Dermis microvascular lymphatic vessel endothelial cell (primary cell): ENCODE measurements at places on chromosomes 2 and 18. TPM values are rescaled to one million over a fixed set of nuclear protein-coding genes. Genes with fewer than 3 reads are reported as not detected.
A peak's percentile ranks its signal among the peaks of the same experiment; 100 is the strongest.

EHD3 gene
- 4.0 and 14.5 TPM in 2 replicates for total RNA-seq

HOXD4 gene
- total RNA-seq: 2.3 and 2.5 TPM in 2 replicates

GPR45 gene
- total RNA-seq: not detected in 2 replicates

MYOM1 gene
- total RNA-seq: 0.26 and 1.9 TPM in 2 replicates

DNA sequence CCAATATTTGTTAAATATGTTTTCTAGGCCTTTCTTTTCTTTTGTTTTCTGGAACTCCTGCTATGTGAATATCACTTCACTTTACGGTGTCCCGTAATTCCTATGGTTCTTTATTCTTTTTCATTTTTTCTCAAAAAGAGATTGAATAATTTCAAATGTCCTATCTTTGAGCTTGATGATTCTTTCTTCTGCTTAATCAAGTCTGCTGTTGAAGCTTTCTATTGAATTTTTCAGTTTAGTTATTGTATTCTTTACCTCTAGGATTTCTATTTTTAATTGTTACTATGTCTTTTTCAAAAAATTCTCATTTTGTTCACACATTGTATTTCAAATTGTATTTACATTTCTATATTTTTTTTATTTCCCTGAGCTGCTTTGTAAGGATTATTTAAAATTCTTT lies 45.5 kb upstream of the COL3A1 start:
- no peak for DNase-seq

- DNase-seq: peak; percentile 26
Measured at GRCh38 chr2:210663631-210664089, 107.3 kb downstream of the CPS1 start.

GRCh38 chr18:79197531-79197930 lies 128.3 kb downstream of the ATP9B start:
- no peak for DNase-seq

GRCh38 chr2:128326346-128326745 lies 7.7 kb upstream of the HS6ST1 start:
- no peak for DNase-seq

DNA sequence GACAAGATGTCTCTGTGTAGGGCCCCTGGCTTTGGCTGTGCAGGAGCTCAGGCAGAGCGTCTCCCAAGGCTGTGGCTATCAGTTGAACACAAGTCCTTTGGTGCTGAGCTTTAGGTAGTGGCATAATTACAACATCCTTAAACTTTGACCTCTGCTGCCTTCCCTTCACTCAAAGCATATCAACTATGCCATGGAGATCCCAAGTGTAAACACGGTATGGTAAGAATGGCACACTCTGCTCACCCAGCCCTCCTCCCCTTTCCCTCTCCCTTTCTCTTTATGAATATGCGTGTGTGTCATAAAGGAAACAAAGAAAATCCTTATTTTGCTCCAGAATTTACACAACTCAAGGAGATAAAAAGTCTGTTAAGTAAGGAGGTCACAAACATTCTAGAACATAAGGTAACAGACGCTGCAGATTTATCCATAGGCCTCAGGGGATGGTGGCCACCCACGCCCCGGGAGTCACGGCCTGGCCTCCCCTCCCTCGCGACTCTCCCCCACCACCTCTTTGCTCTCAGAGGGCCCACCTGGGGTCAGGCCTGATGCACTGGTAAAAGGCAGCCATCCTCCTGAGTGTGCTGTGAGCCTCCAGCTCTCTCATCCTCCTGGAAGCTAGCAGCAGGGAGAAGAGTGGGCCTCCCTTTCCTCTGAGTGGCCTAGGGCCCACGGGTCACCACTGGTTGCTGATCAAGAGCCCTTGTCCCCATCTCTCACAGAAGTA lies 67.3 kb downstream of the CRACDL start:
- no peak for DNase-seq

DNA sequence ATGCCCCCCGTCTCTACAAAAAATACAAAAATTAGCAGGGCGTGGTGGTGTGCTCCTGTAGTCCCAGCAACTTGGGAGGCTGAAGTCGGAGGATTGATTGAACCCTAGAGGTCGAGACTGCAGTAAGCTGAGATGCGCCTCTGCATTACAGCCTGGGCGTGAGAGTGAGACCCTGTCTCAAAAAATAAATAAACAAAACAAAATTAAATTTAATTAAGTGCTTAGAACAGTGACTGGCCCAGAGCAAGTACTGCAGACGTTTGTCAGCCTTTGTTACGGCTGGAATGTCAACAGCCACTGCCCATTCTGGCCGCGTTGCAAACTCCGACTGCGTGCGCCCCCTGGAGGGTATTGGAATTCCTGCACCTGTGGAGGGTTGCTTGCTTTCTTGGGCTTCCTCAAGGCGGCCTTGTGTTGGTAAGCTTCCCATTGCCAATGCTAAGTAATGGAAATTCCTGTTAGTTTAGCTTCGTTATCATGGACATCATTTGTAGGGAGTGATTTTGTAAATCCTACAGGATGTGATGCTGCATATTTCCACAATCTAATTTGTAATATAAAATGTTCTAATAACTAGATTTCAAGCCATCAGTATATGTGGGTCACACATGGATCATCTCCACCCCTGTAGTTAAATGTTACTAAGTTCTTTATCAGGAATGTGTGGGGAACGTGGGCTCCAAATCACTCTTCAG lies 15.9 kb upstream of the ATP6V1B1 start:
- peak; percentile 45 for DNase-seq
